ENCODE measurements at places on chromosomes 4 and X. TPM values are rescaled to one million over a fixed set of nuclear protein-coding genes. Genes with fewer than 3 reads are reported as not detected.

CT83 gene
- not detected for total RNA-seq

CNKSR2 gene
- total RNA-seq, result 25.3 TPM

CSAG1 gene
- total RNA-seq, result not detected

PAGE2 gene
- not detected for total RNA-seq

DCAF4L1 gene
- total RNA-seq, result 0.18 TPM

PDZD11 gene
- total RNA-seq, result 10.6 TPM

MAGED4 gene
- not detected for total RNA-seq

POU3F4 gene
- not detected for total RNA-seq

TMEM31 gene
- total RNA-seq, result not detected

PLS3 gene
- total RNA-seq, result 2.6 TPM

GAGE1 gene
- not detected for total RNA-seq

FRYL gene
- total RNA-seq, result 126 TPM

PF4V1 gene
- total RNA-seq, result not detected

GRCh38 chrX:131752493-131753198 is 208.8 kb downstream of the OR13H1 start:
- H3K27me3 ChIP-seq, result no peaks in the 10 kb centered on the region
- DNase-seq, result peak; percentile 83
- no peaks in the 10 kb centered on the region for H3K4me1 ChIP-seq
- no peak overlapping the region for H3K4me3 ChIP-seq
- peaks cover 4% of the 10 kb centered on the region for H3K36me3 ChIP-seq
- H3K27ac ChIP-seq, result peak overlapping the region; percentile 65

GRCh38 chr4:123350191-123350544 is 46.4 kb upstream of the SPRY1 start:
- no peaks in the 10 kb centered on the region for H3K36me3 ChIP-seq
- H3K27me3 ChIP-seq, result no peaks in the 10 kb centered on the region
- H3K27ac ChIP-seq, result no peak overlapping the region
- DNase-seq, result no peak
- no peaks in the 10 kb centered on the region for H3K4me1 ChIP-seq

DNA sequence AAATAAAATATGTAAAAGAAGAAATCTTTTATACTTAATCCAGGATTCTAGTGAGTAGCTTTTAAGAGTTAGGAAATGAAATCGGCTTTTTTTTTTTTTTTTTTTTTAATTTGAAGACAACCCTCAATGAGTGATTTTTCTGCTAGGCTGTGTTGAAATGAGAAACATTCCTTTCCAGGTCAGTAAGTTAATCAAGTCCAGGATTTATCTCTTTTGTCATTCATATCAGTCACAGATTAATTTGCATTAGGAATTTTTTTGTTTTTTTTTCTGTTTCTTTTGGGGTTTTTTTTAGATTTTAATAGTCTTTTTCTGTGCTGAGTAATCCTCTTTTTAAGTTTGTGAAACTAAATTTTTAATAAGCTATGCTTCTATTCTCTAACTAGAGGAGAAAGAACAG is 448.1 kb downstream of the ADGRL3 start:
- no peak overlapping the region for H3K27ac ChIP-seq
- H3K4me3 ChIP-seq, result no peak overlapping the region
- DNase-seq, result no peak
- no peaks in the 10 kb centered on the region for H3K27me3 ChIP-seq
- no peaks in the 10 kb centered on the region for H3K4me1 ChIP-seq

- no peak overlapping the region for H3K27ac ChIP-seq
- H3K27me3 ChIP-seq, result no peaks in the 10 kb centered on the region
- peak; percentile 19 for DNase-seq
- no peaks in the 10 kb centered on the region for H3K4me1 ChIP-seq
Observed at GRCh38 chrX:43349363-43349762, 306.7 kb upstream of the MAOA start.

GRCh38 chr4:14856062-14856933 is 146.0 kb upstream of the CPEB2 start:
- no peak for DNase-seq
- H3K27me3 ChIP-seq, result no peaks in the 10 kb centered on the region
- H3K4me1 ChIP-seq, result no peaks in the 10 kb centered on the region
- H3K36me3 ChIP-seq, result no peaks in the 10 kb centered on the region
- no peak overlapping the region for H3K27ac ChIP-seq

DNA sequence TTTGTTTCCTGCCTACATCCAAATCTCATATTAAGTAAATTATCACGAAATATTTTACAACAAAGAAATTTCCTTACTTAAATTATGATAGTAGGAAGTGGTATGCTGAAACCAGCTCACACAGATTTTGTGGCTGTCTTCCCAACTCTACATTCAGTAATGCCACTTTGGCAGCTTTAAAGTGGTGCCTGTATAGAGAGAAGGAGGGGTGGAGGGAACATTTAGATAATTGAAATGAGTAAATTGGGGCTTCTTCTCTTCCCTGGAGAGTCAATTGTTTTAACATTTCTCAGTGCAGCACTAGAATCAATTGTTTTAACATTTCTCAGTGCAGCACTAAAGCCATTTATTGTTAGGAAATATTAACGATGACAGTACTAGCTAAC is 1323.1 kb downstream of the PCDH7 start:
- no peaks in the 10 kb centered on the region for H3K36me3 ChIP-seq
- H3K4me1 ChIP-seq, result no peaks in the 10 kb centered on the region
- no peak overlapping the region for H3K4me3 ChIP-seq
- no peaks in the 10 kb centered on the region for H3K27me3 ChIP-seq
- no peak overlapping the region for H3K27ac ChIP-seq

- no peaks in the 10 kb centered on the region for H3K36me3 ChIP-seq
- H3K27me3 ChIP-seq, result no peaks in the 10 kb centered on the region
- no peaks in the 10 kb centered on the region for H3K4me1 ChIP-seq
- no peak for DNase-seq
- no peak overlapping the region for H3K4me3 ChIP-seq
Observed at GRCh38 chrX:25650216-25650820, 487.8 kb upstream of the MAGEB18 start.

DNA sequence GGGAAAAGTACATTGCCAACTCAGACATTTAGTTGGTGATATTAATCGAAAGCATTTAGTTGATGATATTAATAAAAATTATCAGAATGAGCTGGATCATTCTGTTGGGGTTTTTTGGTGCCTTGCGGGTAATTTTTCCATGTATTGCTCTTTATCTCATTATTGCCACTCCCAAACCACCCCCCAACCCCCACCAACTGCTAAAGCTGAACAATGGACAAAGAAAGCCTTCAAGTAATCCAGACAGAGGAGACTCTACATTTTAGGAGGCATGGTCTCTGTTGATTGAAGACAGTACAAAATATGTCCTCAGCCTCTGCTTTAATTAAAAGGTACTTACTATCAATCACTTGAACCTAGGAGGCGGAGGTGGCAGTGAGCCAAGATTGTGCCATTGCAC is 22.5 kb downstream of the PDK3 start:
- DNase-seq, result no peak
- no peaks in the 10 kb centered on the region for H3K36me3 ChIP-seq
- peaks cover 5% of the 10 kb centered on the region for H3K4me1 ChIP-seq
- H3K27me3 ChIP-seq, result no peaks in the 10 kb centered on the region
- no peak overlapping the region for H3K27ac ChIP-seq

- no peaks in the 10 kb centered on the region for H3K36me3 ChIP-seq
- DNase-seq, result no peak
- no peak overlapping the region for H3K4me3 ChIP-seq
- H3K4me1 ChIP-seq, result no peaks in the 10 kb centered on the region
- H3K27ac ChIP-seq, result no peak overlapping the region
Observed at GRCh38 chr4:70667740-70668535, 1.6 kb upstream of the JCHAIN start.

- H3K27ac ChIP-seq, result no peak overlapping the region
- H3K4me3 ChIP-seq, result no peak overlapping the region
- DNase-seq, result no peak
- no peaks in the 10 kb centered on the region for H3K36me3 ChIP-seq
Observed at GRCh38 chr4:147709999-147710398, 21.9 kb upstream of the ARHGAP10 start.

- H3K4me3 ChIP-seq, result no peak overlapping the region
- H3K36me3 ChIP-seq, result no peaks in the 10 kb centered on the region
- no peaks in the 10 kb centered on the region for H3K27me3 ChIP-seq
- no peak for DNase-seq
- H3K27ac ChIP-seq, result no peak overlapping the region
Observed at GRCh38 chr4:154344686-154345085, 146.9 kb downstream of the DCHS2 start.

GRCh38 chrX:111339212-111339611 is 68.9 kb upstream of the CAPN6 start:
- no peaks in the 10 kb centered on the region for H3K27me3 ChIP-seq
- no peak for DNase-seq
- no peaks in the 10 kb centered on the region for H3K36me3 ChIP-seq

DNA sequence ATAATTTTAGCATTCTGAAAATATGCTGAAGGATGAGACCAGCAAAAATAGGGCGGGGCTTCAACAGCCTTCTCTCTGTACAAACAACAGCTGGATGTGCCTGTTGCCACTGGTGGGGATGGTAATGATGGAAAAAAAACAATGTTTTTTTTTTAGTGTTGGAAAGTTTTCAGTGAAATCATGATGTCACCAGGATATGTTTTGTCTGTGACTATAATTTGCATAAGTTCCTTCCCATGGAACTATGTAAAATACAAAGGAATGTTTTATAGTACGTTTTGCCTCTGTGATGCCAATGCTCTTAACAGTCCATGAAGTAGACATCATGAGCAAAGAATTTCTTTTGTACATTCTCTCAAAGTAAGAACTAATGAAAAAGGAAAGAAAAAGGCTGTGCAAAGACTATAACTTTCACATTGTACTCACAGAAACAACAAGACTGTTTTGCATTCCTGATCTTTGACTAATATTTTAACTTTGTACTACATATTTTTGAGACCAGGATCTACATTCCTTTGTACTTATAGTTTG is 589.7 kb downstream of the SPRY1 start:
- no peaks in the 10 kb centered on the region for H3K4me1 ChIP-seq
- H3K27me3 ChIP-seq, result no peaks in the 10 kb centered on the region
- DNase-seq, result no peak

GRCh38 chr4:80196922-80197573 is at the start of gene PRDM8:
Gene PRDM8 (plus strand): TSS chr4:80197503. CDS start chr4:80200081, 2,578 bp downstream.
- no peaks in the 10 kb centered on the region for H3K36me3 ChIP-seq
- H3K4me1 ChIP-seq, result peaks cover 12% of the 10 kb centered on the region

GRCh38 chrX:64093761-64094160 is 111.7 kb downstream of the AMER1 start:
- no peak overlapping the region for H3K4me3 ChIP-seq
- DNase-seq, result no peak

GRCh38 chr4:16450724-16451123 is 224.5 kb upstream of the TAPT1 start:
- H3K27ac ChIP-seq, result no peak overlapping the region
- no peak overlapping the region for H3K4me3 ChIP-seq
- H3K4me1 ChIP-seq, result no peaks in the 10 kb centered on the region

- H3K27me3 ChIP-seq, result no peaks in the 10 kb centered on the region
- H3K4me1 ChIP-seq, result no peaks in the 10 kb centered on the region
- H3K27ac ChIP-seq, result no peak overlapping the region
- H3K36me3 ChIP-seq, result no peaks in the 10 kb centered on the region
- H3K4me3 ChIP-seq, result no peak overlapping the region
- no peak for DNase-seq
Observed at GRCh38 chr4:156228676-156229075, 275.0 kb upstream of the CTSO start.

- no peaks in the 10 kb centered on the region for H3K36me3 ChIP-seq
- no peaks in the 10 kb centered on the region for H3K27me3 ChIP-seq
- H3K4me3 ChIP-seq, result no peak overlapping the region
- H3K27ac ChIP-seq, result no peak overlapping the region
Observed at GRCh38 chr4:67087897-67088296, 457.4 kb downstream of the CENPC start.

DNA sequence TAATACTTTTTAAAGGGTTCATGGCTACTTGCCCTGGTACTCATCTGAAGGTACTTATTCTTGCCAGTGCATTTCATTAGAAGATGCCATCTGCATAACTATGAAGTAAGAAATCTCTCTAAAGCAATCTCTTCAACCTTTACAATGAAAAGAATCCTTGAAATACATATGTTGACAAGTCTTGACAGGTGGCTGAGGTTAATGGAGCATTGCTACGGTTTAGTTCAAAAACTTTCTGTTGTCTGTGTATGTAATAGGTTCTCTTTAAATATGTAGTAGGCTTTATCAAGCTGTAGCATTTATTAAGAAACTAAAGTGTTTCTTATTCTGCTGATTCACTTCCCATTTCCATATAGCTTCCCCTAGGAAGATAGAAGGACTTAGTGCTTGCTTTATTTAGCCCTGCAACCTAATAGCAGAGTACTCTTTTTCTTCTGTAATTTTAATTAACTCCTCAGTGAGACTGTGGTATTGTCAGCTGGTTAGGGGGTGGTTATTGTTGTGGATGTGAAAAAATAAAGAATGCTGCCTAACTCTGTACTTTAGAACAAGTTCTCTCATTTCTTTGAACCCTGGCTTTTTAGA is 39.3 kb downstream of the SLAIN2 start:
- H3K27ac ChIP-seq, result no peak overlapping the region
- no peaks in the 10 kb centered on the region for H3K4me1 ChIP-seq
- DNase-seq, result no peak
- H3K36me3 ChIP-seq, result peaks cover 16% of the 10 kb centered on the region

DNA sequence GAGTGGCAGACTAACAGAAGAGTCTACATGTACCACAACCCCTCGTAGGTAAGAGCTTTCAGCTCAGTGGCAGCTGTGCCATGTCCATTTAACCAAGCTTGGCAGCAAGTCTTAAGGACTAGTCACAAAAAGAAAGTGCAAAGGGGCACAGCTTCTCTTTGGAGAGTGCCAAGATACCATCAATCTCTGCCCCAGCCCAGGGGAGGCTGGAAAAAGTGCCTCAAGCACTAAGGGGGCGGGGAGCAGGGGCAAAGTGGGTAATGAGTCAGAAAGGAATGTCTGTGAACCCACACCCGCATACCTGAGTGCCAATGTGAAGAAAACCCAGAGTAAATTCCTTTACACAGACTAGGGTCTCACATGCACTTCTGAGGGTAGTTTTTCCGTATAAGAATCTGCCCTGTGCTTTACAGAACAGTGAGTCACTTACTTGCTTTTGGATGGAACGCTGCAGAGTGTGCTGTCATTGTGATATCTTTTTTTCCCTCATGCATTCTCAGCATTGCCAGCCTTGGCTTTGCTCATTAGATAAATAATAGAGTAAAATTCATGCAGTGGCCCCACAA is 219.8 kb downstream of the ZNF674 start:
- H3K27me3 ChIP-seq, result no peaks in the 10 kb centered on the region
- no peak for DNase-seq
- H3K4me3 ChIP-seq, result no peak overlapping the region
- H3K4me1 ChIP-seq, result no peaks in the 10 kb centered on the region
- H3K36me3 ChIP-seq, result no peaks in the 10 kb centered on the region

GRCh38 chr4:81527115-81527514 is 55.4 kb upstream of the RASGEF1B start:
- H3K27ac ChIP-seq, result no peak overlapping the region
- no peak for DNase-seq
- H3K4me3 ChIP-seq, result no peak overlapping the region
- H3K4me1 ChIP-seq, result no peaks in the 10 kb centered on the region

- no peaks in the 10 kb centered on the region for H3K4me1 ChIP-seq
- DNase-seq, result no peak
- no peaks in the 10 kb centered on the region for H3K36me3 ChIP-seq
- H3K4me3 ChIP-seq, result no peak overlapping the region
Observed at GRCh38 chr4:184315675-184316359, 98.1 kb upstream of the ENPP6 start.

- no peak overlapping the region for H3K4me3 ChIP-seq
- H3K36me3 ChIP-seq, result no peaks in the 10 kb centered on the region
- H3K4me1 ChIP-seq, result no peaks in the 10 kb centered on the region
- no peak overlapping the region for H3K27ac ChIP-seq
Observed at GRCh38 chr4:20787940-20788665, 87.8 kb downstream of the PACRGL start.
